Thyroid gland (tissue), 4 donors: ENCODE measurements at places on chromosomes 13 and 19. TPM values are rescaled to one million over a fixed set of nuclear protein-coding genes. Genes with fewer than 3 reads are reported as not detected.

PROZ gene
- not detected for total RNA-seq

SELENOV gene
- 2.5 TPM for total RNA-seq

DOCK6 gene
- 57.0 TPM for total RNA-seq

CEACAM21 gene
- total RNA-seq, result 34.8 TPM

PDE4C gene
- total RNA-seq, result 1.4 TPM

DNA sequence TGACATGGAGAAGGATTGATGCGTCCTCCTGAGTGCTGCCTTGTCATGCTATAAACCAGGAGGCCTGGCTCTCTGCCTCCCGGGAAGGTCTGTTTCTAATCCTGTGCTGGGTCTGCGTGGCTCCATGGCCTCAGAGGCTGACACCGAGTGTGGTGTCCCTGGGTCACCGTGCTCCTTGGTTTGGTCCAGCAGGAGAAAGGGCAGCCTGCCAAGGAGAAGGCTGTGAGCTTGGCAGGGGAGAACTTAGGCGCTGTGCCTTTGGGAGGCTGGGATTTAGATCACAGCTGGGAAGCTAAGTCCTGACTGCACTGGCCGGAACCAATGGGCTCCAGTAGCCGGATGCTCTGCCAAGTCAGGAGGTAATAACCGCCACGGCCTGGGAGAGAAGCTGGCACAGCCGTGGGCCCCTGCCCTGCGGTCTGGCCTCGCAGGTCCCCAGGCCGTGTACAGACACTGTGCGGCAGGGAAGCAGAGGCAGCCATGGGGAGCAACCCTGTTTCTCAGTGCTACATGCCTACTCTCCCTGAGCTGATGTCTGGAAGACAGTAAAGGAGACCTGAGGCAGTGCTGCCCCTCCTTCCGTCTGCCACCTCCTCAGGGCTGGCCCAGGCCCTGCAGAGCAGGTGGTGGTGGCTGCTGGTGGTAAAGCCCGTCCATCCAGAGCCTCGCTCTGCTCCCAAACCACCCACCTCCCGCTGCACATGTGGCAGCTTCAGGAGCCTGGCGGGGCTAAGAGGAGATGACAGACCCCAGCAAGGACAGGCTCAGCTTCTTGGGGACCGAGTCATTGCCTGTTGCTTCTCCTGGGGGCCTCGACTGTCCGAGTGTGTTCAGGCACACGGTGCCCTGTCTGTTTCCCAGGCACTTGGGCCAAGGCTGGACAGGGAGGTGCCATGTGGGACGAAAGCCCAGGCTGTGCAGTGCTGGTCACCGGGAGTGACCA is 44.9 kb downstream of the C13orf46 start:
- H3K27ac ChIP-seq, result peak overlapping the region; percentile 33
- H3K4me3 ChIP-seq, result no peak overlapping the region
- no peaks in the 10 kb centered on the region for H3K27me3 ChIP-seq
- no peaks in the 10 kb centered on the region for H3K36me3 ChIP-seq

GRCh38 chr13:101988140-101988539 is 413.7 kb downstream of the FGF14 start:
- no peaks in the 10 kb centered on the region for H3K27me3 ChIP-seq
- no peaks in the 10 kb centered on the region for H3K4me1 ChIP-seq
- no peaks in the 10 kb centered on the region for H3K36me3 ChIP-seq
- H3K27ac ChIP-seq, result no peak overlapping the region
- H3K4me3 ChIP-seq, result no peak overlapping the region

DNA sequence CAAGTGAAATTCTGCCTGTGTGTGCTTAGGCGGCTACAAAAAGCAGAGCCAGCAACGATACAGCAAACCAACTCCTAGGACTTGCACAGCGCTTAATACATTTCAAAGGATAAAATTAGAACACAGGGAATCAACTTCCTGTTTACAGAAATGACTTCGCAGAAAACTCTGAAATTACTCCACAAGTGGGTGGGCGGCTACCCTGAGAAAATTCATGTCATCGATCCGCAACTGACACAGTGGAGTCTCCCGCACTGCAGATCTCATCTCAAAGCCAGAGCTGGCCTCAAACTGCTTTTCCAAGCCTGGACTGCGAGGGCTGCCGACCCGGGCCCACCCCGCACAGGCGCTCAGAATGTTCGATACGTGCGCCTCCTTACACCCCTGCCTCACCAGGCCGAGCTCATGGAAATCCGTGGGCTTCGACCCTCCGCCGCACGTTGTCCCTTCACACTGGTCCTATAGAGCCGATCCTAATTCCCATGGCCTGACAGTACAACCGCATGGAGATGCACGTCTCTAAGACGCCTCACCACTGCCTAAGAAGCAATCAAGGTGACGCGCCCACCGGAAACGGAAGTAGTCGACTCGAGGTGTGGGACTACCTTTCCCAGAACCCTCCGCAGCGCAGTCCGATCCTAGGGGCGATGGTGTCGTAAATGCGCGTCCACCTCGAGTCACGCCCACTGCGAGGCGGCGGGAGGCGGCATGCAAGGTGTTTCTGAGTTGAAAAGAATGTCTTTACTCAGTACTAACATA is at the start of gene ZNF229:
Gene ZNF229 (minus strand): TSS at position 557 of the 759 bp plus-strand sequence. CDS start 5,625 bp downstream, outside the sequence.
- H3K36me3 ChIP-seq, result no peaks in the 10 kb centered on the region
- DNase-seq, result peak; percentile 96
- H3K4me1 ChIP-seq, result peaks cover 10% of the 10 kb centered on the region
- no peak within 1 kb of the TSS for H3K27ac ChIP-seq
- peak within 1 kb of the TSS; percentile 88 for H3K4me3 ChIP-seq

GRCh38 chr19:6476155-6476895 is 5.3 kb downstream of the DENND1C start:
- H3K36me3 ChIP-seq, result no peaks in the 10 kb centered on the region
- DNase-seq, result peak; percentile 29

DNA sequence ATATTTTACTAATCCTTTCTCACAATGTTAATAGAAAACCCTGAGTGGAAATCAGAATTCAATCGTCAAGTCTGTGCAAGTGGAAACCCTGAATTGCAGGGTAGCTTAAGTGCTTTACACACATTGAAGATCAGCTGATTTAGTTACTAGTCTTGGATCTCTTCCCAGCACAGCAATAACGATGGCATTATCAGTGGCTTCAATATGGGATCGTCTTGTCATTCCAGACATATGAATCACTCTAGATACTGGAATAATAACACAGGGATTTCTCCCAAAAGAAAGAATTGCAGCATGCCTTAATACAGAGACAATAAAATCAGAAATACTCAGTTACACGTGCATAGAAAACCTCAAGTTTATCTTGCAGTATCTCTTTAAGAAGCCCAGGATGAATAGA is 12.6 kb upstream of the METTL21C start:
- no peak overlapping the region for H3K27ac ChIP-seq
- H3K4me1 ChIP-seq, result peaks cover 5% of the 10 kb centered on the region
- DNase-seq, result no peak
- no peak overlapping the region for H3K4me3 ChIP-seq
- no peaks in the 10 kb centered on the region for H3K27me3 ChIP-seq
- H3K36me3 ChIP-seq, result no peaks in the 10 kb centered on the region

DNA sequence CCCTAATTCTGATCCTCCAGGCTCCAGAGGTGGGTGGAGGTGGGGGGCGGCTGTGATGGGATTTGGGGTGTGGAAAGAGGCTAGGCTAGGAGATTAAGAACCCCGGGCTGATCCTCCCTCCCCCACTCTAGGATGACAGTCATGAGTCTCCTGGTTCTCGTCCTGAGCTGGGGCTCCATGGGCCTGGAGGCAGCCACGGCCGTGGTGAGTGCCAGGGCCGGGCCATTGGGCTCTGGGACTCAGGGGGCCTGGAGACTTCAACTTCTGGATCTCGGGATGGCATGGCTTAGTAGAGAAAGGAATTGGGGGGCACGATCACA is 13.9 kb downstream of the TTYH1 start:
- no peaks in the 10 kb centered on the region for H3K36me3 ChIP-seq
- H3K4me3 ChIP-seq, result no peak overlapping the region
- no peak for DNase-seq
- peaks cover 20% of the 10 kb centered on the region for H3K4me1 ChIP-seq
- no peak overlapping the region for H3K27ac ChIP-seq
- no peaks in the 10 kb centered on the region for H3K27me3 ChIP-seq

DNA sequence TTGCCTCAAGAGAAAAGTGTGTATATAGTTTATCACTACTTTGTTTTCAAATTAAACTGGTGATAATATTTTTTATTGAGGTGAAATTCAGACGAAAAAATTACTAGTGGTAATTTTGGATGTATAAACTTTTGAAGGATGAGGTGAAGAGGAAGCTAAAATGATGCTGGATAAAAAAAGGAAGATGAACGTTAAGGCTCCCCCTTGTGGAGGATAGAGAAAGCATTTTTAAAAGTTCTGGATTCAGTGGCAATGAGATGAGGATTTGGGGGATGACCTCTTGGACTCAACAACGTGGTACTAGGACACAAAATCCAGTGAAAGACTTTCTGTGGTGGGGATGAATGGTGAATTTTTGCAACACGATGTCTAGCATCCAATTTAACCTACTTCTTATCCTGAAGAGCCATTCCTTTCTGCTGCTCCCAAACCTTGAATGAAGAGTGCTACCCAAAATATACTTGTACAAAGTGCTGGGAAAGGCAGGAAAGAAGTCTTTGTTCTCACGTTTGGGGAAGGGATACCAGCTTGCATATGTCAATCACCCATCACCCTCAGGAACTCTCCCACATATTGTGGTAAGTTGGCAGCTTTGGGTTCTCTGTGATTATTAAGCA is 7.3 kb upstream of the SIGLEC5 start:
- no peak for DNase-seq
- no peak overlapping the region for H3K27ac ChIP-seq
- no peaks in the 10 kb centered on the region for H3K27me3 ChIP-seq
- H3K4me1 ChIP-seq, result no peaks in the 10 kb centered on the region
- H3K36me3 ChIP-seq, result no peaks in the 10 kb centered on the region
- no peak overlapping the region for H3K4me3 ChIP-seq
